ENCODE measurements at places on chromosomes 1 and 21.

DNA sequence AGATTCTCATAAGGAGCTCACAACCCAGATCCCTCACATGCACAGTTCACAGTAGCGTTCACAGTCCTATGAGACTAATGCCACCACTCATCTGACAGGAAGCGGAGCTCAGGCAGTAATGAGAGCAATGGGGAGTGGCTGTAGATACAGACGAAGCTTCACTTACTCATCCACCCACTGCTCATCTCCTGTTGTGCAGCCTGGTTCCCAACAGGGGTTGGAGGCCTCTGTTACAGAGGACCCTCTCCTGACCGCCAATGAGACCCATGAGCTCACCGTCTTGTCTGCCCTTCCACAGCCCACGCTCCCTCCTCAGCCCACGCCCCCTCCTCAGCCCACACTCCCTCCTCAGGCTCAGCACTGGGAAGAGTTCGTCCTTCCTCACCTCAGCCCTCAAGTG, 39.6 kb downstream of the RSPH1 start:
- peak; percentile 49 for DNase-seq

DNA sequence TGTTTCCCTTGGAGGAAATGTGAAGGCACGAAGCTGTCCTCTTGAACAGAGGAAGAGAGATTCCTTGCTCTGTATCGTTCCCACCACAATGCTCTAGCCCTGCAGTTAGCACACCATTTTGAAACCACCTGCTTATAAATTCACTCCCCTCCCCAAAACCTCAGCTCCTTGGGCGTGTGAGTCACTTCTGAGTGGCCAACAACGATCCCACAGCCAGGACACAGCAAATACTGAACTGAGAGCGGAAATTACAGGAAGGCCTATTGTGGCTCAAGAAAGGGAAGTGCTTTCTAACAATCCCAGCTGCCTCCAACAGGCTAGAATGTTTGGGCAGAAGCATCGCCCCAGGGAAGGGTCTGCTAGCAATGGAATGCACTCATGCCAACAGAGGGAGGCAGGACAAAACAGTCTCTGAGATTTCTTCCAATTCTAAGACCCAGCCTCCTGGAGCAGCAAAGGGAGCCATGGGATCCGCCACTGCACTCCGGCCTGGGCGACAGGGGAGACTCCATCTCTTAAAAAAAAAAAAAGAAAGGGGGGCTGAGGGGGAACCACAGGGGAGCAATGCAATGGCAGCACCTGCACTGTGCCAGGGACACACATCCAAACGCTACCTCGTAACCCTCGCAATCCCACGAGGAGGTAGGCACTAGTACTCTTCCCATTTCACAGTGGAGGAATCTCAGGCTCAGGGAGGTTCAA, 1.9 kb downstream of the TMEM53 start:
- peak; percentile 37 for DNase-seq

DNA sequence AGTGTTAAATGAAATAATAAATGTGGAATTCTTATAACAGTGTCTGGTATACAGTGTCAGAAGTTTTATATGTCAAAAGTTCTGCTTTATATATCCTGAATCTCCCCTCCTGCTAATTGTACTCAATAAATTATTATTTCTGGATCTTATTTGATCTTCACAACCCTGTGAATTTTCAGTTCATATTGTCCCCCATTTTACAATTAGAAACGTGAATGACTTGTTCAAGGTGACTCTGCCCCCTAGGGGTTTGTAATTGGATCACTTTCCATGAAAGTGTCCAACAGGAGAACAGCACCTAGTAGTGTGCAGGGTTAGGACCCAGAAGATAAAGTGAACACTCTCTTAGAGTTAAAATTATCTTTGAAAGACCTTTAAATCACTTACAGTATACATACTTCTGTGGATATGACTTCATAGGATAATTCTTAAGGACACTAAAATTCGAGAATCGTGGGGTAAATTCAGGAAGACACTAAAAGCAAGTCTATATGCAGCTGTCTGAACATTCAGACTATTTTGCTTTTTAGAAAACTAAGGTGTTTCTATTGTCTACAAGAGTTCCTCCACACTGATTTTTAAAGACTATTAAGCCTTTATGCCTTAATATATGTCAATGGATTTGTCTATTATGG, 4.5 kb upstream of the DDR2 start:
- peak; percentile 16 for DNase-seq

GRCh38 chr1:204426035-204426436, 14.4 kb upstream of the PPP1R15B start:
- no peak for DNase-seq

GRCh38 chr1:5954964-5955363, 37.3 kb downstream of the NPHP4 start:
- peak; percentile 19 for DNase-seq

DNA sequence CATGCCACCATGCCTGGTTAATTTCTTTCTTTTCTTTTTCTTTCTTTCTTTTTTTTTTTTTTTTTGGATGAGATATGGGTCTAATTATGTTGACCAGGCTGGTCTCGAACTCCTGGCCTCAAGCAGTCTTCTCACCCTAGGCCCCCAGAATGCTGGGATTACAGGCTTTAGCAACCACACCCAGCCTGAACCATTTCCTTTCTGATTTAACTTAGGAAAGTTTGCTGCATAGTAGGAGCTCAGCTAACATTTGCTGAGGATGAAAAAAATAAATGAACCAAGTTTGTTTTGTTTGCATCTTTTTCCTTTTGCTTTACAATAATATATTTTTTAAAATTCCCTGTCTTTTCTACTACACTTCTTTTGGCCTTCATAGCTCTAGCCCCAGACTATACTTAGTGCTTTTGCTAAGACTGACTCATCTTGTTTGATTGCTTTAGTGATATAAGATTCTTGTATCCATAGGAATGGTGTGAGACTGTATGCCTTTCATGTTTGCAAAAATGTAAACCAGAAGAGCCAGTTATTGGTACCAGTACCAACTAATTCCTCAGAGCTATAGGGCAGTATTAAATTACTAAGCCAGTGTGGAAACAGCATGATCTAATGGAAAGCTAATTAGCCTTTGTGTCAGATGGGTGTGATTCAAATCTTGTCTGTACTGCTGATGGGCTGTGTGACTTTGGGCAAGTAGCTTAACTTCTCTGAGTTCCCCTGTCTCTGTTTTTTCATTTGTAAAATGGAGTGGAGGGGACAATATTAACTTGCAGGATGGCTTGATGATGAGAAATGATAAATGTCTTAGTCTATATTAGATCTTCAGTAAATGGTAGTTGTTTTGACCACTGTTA, 66.9 kb downstream of the NFIA start:
- no peak for DNase-seq

DNA sequence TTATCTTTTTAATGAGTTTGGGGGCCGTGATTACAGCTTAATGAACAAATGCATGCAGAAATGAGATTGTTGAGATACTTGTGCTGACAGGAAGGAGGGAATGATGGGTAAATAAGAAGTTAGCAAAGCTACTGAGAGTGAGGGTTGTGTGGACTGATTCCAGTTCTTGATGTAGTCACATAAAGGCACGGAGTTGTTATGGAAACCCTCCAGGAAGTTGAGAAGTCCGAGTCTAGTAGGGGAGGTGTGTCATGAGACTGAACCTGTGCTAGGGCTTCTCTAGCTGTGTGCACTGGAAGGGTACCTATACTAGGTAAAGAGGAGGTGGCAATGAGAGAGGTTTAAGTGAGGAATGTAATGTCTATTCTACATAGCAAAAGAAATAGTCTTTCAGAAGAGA, 475.7 kb downstream of the USP25 start:
- no peak for DNase-seq

DNA sequence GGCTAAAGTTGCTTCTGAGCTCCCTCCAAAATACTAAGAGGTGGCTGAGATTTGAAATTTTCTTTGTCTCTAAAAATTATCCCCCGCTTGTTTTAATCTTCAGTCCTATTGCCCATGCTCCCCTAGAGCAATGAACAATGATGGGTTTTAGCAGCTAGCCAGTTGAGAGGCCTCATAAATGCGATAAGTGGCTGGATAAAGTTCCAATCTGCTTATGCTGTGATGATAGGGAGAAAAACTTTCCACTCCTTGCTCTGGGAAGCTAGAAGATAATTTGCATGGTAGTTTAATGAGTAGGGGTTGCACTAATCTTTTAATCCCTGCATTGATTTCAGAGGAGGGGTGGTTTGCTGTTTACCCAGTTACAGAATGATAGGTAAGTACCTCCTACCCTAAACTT, 9.6 kb upstream of the PRPF3 start:
- no peak for DNase-seq

DNA sequence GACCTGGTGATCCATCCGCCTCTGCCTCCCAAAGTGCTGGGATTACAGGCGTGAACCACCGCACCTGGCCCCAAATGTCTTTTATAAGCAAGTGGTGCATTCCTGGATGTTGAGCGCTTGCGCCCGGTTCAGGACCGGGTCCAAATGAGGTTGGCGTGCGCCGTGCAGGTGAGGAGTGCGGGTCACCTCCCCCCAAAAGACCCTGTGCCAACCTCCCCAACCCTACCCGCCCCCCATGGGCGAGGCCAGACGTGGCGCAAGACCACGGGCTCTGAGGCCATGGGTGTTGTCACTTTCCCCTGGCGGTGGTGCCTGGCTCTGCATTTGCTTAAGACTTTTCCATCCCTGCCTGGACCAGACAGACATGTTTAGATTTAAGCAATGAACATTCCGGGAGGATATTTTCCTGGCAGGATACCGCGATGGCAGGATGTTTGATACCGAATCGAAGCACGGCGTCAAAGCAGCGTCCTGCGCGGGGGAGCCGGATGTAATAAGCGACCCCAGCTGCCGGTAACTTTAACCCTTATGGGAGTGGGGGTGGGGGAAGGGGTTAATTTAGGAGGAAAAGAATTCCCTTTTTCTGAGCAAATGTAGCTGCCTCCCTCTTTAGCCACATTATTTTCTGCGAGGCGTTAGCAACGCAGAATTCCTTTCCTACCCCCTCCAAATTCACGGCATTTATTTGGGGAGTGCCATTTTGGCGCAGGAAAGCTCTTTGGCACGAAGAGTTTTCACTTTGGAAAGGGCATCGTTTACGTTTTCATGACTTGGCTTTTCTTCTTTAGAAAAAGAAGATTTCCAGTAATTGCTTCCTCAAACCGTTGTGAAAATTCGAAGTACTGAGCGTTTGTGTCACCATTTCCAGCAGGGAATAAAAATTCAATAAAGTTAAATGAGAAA, 27.8 kb upstream of the RNF187 start:
- DNase-seq: peak; percentile 69

DNA sequence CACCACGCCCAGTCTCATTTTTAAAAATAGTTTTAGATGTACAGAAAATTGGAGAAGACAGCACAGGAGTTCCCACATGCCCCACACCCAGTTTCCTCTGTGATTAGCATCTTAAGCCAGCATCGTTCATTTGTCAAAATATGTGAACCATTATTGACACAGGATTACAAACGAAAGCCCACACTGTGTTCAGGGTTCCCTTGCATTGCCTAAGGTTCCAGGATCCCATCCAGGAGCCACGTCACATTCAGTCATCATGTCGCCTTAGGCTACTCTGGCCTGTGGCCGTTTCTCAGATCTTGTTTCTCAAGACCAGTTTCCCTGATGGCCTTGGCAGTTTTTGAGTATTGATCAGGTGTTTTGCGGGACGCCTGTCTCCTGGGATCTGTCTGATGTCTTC, 34.7 kb upstream of the TNFRSF1B start:
- no peak for DNase-seq

DNA sequence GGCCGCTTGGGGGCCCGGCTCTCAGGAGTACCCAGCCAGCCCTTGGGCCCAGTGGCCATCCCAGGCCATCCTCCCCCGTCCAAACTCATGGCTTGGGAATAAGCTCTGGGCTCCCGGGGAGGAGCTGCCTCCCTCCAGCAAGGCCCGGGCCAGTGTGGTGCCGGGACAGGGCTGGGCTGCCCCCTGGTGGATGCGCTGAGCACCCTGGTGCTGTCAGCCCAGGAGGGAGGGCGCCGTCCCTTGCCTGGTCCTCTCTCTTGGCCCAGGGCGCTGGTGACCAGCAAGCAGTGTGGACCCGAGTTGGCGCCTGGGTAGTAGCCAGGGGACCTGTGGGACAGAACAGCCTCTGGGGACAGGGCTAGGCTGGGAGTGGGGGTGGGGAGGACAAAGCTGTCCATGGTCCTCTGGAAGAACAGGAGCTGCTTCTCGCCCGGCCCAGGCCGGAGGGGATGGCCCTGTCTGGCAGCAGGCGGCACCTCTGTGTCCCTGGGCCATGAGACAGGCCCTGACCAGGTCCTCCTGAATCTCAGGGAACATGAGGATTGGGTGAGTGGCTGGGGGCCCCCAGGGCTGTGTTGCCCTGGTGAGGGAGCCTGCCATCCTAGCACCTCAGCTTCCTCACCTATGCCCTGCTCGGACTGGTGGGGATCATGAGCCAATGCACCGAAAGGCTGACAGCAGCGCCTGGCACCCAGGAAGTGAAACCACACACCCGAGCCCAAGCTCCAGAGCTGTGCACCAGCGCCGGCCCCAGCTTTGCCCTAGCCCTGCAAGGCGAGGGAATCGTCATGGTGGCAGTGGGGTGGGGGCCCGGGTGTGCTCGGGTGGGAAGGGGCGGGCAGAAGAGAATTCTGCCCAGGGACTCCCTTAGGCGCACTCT, 9.4 kb downstream of the MORN1 start:
- peak; percentile 76 for DNase-seq

DNA sequence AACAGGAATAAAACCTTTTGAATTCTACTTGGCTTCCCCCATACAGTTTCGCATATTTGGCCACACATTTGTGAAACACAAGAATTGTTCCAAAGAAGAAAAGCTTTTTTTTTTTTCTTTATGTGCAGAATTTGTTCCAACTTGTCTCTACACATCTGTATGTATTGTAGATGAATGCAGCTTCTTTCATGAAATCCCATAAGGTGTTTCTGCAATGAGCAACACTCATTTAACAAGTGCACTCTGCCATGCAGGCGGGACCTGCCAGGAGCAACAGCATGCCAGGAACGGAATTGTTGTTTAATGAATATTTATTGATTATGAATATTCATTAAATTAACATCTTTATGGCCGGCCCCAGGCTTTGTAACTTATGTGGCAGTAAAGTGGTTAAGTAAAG, 1075.0 kb downstream of the TTLL7 start:
- no peak for DNase-seq

DNA sequence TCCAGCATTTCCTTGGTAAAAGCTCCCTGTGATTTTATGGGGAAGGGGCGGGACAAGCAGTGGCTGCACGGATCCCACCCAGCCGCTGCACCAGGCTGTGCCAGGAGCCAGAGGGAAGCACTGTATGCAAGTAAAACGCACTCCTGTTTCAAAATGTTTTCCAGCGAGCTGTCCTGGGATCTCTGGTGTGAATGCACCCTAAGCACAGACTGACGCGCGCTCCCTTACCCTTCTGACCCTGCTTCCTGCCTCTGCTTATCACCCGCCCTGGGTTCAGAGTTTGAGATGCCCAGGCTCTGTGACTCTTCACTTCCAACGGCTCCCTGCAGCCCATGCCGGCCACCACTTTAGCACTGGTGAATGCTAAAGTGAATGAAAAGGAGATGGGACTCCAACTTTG, 131.2 kb downstream of the RHOU start:
- DNase-seq: no peak

GRCh38 chr1:238252033-238252802, 361.5 kb upstream of the ZP4 start:
- peak; percentile 17 for DNase-seq

- no peak for DNase-seq
Measured at GRCh38 chr1:183859831-183860230, 54.9 kb downstream of the RGL1 start.

GRCh38 chr1:110190282-110190929, 19.7 kb upstream of the KCNC4 start:
- no peak for DNase-seq

- no peak for DNase-seq
Measured at GRCh38 chr1:1143636-1144035, 27.7 kb upstream of the C1orf159 start.

All from CD4-positive, alpha-beta T cell treated with Interleukin-17A for 1 hour (primary cell).